Foreskin melanocyte (primary cell): ENCODE measurements at places on chromosomes 12 and 14.

DNA sequence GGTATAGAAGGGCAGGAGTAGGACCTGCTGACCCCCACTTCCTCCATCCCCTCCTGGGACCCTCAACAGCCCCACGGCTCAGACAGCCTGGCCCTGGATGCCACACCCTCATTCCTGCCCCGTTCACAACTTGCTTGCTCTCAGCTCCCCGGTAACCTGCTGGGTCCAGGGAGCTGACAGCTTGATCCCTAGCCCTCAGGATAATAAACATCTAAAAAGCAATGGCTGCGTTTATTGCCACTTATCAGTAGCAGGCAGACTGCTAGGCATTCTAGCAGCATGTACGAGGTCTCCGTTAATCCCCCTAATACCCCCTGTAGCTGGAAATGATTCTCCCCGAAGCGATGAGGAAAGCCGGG lies 24.3 kb upstream of the RPLP0 start:
- DNase-seq: no peak

DNA sequence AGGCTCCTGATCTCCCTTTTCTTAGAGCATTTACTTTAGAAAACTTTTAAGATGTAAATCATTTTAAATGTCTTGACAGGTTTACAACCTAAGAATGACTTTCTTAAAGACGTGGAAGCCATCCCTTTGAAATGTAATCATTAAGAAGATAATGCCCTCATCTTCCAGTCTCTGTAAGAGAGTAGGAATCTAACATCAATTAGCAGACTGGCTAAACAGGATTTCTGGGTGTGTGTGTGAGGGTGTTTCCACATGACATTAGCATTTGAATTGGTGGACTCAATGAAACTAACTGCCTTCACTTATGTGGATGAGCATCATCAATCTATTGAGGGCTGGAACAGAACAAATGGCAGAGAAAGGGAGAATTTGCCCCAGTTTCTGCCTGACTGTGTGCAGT lies 329.5 kb downstream of the RPL10L start:
- DNase-seq: no peak

DNA sequence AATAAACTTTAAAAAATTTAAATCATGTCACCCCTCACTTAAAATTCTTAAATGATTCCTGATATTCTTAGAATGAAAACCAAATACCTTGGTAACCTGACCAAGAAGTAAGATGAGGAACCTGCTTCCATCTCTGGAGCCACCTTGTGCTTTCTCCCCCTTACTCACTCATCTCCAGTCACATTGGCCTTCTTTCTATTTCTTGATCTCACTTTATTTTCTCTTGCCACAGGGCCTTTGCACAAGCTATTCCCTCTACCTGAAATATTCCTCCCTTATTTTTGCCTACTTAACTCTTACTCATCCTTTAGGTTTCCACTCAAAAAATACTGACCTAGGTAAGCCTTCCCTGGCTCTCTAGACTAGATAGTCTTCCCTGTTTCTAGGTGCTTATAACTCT lies 5.1 kb downstream of the ZCRB1 start:
- no peak for DNase-seq

DNA sequence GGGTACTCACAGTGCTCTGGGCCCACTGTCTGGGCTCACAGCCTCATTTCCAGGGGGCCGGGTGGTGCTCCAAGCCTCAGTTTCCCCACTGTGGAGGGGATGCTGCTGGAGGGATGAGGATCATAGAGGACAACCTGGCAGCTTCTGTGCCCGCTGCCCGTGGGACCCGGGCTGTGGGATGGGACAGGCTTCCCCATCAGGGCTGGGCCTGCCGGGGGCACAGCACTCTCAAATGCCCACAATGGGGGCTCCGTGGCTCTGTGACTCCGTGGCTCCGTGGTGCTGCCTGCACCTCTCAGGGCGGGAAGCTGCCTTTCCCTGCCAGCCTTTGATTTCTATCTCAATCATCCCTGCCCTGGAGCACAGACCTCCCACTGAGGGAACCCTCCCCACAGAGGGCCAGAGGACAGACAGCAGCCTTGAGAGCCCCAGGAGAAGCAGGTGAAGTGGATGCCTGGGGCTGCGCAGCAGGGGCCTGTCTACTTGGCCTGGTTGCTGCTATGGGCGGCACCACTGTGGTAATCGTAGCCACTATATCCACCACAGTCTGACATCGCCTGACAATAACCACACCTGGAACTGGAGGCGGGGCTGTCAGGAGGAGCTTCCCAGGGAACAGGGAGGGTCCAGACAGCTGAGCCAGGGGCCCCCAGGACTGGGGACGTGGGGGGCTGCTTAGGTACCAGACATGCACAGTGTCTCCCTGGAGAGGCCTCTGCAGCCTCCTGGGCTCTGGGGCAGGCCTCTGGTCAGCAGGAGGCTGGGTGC lies 375.9 kb downstream of the TMEM121 start:
- DNase-seq: no peak
